Esophagus squamous epithelium (tissue), 5 donors: ENCODE measurements at places on chromosomes 7 and 10.

- DNase-seq = no peak
Observed at GRCh38 chr7:2811476-2812113, 32.5 kb downstream of the GNA12 start.

DNA sequence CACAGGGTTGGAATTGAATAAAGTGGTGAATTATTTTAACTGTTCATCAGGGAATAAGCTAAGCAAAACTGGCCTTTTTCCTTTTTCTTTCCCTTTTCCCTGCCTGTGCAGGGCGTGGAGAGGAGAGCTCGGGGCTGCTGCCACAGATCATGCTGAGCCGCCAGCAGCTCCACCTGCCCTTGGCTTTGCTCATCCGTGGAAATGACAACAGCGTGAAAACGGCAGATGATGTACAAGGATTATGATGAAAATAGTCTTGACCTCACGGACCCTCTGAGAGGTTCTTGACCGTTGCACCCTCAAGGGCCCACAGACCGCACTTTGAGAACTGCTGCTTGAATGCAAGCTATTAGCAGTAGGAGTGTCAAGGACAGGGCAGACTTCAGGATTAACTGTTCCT is 10.6 kb downstream of the PPP2R2D start:
- DNase-seq = no peak

DNA sequence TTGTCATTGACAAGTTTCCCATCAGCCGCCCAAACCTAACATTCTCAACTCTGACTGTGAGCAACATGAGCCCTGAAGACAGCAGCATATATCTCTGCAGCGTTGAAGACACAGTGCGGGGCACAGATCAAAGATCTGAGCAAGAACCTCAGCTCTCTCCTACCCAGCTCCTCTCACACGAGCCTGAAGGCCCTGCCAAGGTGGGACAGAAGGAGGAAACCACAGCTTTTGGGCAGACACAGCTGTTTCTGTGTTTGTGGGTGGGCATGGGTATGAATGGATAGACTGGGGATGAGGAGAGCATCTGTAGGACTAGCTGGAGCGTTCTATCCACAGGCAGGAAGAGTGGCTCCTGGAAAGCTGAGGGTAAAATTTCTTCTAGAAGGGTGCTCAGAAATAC is 8.5 kb upstream of the PRSS1 start:
- no peak for DNase-seq

GRCh38 chr10:90424730-90425129 is 433.1 kb downstream of the HTR7 start:
- no peak for DNase-seq
